GM18507 (cell line): ENCODE measurements at places on chromosomes 16 and 17.

DNA sequence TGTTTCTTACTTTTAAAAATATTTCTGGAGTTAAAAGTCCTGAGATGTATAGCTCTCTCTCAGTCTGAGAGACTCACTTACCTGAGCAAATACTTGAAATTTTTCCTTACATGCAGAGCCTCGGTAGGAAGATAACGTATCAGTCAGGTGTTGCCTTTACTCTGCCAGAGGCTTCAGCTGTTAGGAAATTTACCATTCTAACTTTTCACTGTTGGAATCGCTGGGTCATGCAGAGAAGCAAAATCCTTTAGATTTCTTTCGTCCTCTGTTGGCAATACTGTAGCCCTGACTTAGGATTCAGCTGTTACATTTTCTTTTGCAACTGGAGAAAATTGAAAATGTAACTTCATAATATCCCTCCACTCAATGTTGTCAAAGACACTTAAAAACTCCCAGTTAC, 20.0 kb upstream of the KCNJ16 start:
- no peak for DNase-seq

- no peak for DNase-seq
These were observed 53.9 kb upstream of the CRISPLD2 start for GRCh38 chr16:84765616-84766580.

- no peak for DNase-seq
These were observed 155.7 kb upstream of the TNRC6C start for GRCh38 chr17:77802811-77803220.

GRCh38 chr17:1931844-1932579, 93.1 kb downstream of the RTN4RL1 start:
- no peak for DNase-seq

GRCh38 chr16:11257131-11257938, 1.3 kb upstream of the SOCS1 start:
- DNase-seq: no peak

DNA sequence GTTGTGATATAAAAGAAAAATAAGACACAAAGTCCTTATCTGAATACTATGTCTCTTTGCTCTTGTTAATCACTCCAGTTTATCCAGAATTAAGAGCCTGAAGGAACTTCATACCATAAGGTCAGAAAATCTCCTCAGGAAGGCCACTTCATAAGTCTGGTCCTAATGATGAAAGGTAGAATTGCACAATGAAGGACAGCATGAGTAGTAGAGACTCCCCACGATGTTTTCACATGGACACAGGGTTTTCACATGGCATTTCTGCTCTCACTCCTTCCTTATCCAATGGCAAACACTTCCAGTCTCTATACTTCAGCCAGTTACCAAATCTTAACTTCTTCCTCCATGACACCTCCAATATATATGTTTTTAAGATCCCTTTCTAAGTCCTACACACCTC, 10.2 kb upstream of the C17orf78 start:
- DNase-seq: no peak

- DNase-seq: no peak
These were observed 6.4 kb downstream of the THRA start for GRCh38 chr17:40068917-40069750.

DNA sequence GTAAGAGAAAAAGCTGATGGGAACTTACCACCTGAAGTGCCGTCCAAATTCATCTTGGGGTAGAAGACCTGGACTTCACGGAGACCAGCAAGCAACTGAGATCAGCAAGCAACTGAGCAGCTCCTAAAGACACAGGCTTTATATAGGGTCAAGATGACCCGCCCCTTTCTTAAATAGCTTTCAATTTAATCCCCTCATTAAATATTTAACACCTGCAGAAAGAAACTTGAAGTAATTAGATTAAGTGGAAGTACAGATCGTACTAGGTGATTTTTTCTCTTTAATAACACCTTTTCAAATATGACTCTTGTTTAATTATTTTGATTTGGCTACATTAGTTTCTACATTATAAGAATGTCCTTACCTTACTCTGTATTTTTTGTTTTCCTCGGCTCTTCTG, at the start of gene CPHXL:
TSS of gene CPHXL (minus strand) at position 101 of the 400 bp plus-strand sequence. CDS start at position 53, 48 bp downstream.
- DNase-seq: no peak

DNA sequence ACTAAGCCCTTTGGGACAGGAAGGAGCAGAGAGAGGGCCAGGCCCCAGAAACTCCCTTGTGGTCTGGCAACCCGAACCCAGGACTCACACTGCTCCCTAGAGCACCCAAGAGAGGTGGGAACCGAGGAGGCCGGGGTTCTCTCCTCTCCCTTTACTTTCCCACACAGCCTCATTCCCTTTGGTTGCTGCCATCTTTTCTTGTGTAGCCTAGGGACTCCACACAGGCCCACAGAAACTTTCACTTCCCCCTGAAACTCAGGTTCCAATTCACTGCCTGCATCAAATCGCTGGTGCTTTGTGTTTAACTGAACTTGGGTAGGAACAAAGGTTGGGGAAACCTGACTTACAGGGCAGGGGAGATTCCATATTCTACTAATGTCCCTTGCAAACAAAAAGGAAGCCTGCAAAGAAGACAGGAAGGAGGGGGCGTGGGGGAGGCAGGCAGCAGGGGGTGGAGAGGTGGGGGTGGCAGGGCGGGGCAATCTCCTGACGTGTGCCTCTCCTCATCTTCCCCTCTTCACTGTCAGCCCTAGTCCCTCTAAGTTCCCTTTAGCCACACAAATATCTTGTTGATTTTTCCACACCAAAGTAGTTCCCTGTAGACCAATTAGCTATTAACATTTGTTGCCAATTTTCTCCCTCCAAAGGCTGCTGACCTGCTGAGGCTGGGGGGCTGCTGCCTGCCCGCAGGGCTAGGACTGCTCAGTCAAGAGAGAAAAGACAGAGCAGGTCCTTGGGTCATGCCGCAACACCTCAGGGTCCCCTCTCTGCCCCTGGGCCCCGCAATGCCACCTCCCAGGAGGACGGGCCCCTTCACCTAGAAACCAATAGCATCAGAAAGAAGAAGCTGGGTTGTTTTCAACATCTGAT, 8.0 kb downstream of the ST3GAL2 start:
- DNase-seq: no peak

- DNase-seq: no peak
These were observed 596 bp downstream of the MSL1 start for GRCh38 chr17:40122136-40122998.

DNA sequence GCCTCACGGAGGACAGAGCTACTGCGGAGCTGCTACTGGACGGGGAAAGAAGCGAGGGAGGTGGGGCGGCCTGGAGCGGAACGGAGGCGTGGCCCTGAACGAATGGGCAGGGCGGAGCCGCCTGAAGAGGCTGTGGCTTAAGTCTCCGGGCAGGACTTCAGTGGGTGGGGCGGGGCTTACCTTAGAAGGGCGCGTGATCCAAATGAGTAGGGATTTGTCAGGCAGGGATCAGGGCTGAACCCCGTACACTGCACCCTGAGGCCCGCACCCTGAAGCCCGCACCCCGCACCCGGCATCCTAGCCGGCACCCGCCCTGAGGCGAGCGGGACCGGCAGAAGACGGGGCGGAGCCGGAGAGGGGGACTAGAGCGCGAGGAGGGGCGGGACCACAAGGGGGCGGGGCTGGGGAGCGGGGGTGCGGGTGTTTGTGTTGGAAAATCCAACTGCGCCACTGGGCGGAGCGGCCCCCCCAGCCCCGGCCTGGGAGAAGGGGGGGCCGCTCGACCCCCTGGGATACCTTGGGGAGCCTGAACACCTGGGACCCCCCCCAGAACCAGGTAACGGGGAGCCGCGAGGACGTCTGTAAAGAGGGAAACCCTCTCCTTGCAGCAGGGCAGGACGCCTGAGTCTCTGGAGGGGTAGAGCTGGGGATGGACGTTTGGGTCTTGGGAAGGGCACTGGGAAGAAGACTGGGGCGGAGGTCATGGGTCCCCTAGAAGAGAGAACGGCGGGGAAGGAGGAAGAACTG, at the start of gene KDM6B:
TSS of gene KDM6B (plus strand) at position 423 of the 747 bp plus-strand sequence. CDS start 11,338 bp downstream, outside the sequence.
- no peak for DNase-seq

GRCh38 chr17:34637548-34638525, 58.5 kb downstream of the TMEM132E start:
- peak; percentile 71 for DNase-seq

GRCh38 chr17:79935197-79935885, 96.1 kb upstream of the CBX4 start:
- DNase-seq: no peak

GRCh38 chr16:9013508-9013864, 49.8 kb upstream of the USP7 start:
- no peak for DNase-seq

DNA sequence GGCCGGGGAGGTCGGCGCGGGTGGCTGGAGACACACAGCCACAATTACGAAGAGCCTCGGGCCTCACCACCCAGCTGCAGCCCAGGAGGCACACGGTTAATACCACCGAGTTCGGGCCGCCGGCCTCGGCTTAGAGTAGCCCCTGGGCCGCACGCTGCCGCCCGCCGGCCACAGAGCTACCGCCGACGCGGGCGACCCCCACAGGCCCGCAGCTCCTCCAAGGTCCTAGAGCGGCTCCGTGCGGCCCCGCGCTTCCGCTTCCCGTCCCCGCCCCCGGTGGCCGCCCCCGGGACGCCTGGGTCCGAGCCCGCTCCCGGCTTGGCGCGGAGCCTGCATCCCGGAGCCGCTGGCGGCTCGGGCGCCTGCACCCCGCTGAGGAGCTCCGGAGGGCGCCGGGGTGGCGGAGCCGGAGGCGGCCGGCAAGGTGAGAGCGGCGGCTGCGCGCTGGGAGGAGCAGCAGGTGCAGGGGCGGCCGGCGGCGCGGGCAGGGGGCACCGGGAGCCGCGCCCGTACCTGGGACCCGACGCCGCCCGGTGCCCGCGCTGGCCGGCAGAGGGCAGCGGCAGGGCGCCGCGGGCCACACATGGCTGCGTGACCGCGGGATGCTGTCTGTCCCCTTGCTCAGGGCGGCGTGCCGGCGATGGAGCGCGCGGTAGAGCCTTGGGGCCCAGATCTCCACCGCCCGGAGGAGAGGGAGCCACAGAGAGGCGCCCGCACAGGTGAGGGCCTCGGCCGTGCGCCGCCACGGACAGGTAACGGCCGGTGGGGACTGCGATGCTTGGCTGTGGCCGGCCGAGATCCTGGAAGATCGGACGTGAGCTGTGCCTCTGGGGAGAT, at the start of gene ZNF48:
TSS of gene ZNF48 (plus strand) at position 266 of the 837 bp plus-strand sequence. CDS start at position 641, 375 bp downstream.
- DNase-seq: peak; percentile 55

GRCh38 chr17:76440751-76441362, 12.1 kb downstream of the UBE2O start:
- no peak for DNase-seq

GRCh38 chr16:68064791-68065365, 20.3 kb upstream of the NFATC3 start:
- DNase-seq: no peak

- no peak for DNase-seq
These were observed 137.6 kb downstream of the RBFOX3 start for GRCh38 chr17:79473111-79473875.

- no peak for DNase-seq
These were observed 88.2 kb downstream of the NOG start for GRCh38 chr17:56681561-56682266.

DNA sequence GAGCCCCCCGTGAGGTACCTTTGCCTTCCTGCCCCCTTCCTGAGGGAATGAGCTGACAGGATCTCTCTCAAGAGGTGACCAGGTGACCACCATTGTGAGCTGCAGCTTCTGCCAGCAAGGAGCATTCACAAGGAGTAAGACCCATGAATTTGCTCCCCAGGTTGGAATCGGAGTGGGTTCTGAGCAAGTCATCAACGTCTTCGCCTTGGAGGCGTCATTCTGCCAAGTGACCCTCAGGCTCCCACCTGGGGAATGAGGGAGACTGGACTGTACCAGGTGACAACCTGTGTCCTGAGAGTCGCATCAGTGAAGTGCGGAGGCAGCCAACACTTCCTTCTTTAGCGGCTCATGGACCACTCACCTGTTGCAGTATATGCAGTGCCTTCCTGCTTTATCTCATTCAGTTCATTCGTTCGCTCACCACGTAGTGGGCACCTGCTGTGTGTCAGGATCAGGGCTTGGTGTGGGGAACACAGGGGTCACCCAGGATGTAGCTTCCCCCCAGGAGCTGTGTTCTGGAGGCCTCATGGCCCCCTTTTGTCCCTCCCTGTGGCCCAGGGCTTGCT, 22.8 kb downstream of the WSCD1 start:
- DNase-seq: no peak

- DNase-seq: no peak
These were observed 291.0 kb downstream of the SNX29 start for GRCh38 chr16:12267491-12267890.

DNA sequence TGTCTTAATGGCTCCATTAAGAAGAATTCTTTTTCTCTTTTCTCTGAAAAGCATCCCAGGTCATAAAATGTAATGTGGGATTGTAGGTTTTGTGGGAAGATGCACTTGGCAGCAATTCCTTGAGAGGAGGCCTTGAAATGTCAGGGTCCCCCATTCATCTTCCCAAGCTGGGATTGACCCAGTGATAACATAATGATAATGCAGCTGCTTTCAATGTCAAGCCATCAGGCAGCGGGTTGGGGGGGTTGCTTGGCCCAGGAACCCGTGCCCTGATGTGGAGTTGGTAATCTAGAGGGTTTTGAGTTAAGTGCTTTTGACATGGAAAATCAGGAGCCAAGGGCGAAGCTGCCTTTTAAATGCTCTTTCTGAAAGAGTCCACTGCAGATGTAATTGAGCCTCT, 484.0 kb downstream of the WWOX start:
- no peak for DNase-seq

DNA sequence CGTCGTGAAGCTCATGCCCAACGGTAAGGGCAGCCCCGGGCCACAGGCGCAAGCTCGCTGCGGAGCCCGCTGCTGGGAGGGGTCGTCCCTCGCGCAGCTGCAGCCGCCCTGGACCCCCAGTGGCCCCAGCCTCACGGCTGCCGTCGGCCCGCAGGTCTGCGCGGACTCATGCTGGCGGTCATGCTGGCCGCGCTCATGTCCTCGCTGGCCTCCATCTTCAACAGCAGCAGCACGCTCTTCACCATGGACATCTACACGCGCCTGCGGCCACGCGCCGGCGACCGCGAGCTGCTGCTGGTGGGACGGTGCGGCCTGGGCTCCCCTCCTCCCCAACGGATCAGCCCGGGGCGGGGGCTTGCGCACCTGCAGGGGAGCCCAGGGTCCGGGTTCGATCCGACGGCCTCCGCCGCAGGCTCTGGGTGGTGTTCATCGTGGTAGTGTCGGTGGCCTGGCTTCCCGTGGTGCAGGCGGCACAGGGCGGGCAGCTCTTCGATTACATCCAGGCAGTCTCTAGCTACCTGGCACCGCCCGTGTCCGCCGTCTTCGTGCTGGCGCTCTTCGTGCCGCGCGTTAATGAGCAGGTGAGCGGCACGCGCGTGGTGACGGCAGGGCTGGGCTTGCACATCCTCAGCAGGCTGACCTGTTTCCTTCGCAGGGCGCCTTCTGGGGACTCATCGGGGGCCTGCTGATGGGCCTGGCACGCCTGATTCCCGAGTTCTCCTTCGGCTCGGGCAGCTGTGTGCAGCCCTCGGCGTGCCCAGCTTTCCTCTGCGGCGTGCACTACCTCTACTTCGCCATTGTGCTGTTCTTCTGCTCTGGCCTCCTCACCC, 5.8 kb downstream of the SLC5A2 start:
- no peak for DNase-seq

DNA sequence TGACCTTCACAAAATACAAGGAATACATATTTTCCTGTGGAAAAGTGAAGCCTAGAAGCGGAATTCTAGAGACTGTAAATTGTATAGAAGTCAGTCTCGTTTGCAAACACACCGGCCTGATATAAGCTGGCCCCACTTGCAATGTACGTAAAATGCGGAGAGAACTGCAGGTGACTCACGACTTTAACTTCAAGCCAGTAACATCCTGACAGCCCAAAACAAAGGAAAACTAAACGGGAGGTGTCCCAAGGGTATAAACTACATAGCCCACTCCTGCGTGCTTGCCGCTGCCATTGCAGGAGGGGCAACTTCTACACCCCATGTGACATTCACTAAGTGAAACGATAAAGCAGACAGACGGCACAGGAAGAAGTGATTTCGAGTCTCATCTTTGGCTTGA, 101.6 kb downstream of the CYTH1 start:
- DNase-seq: no peak
